ENCODE measurements at places on chromosomes 16 and 17. TPM values are rescaled to one million over a fixed set of nuclear protein-coding genes. Genes with fewer than 3 reads are reported as not detected.

- no peak for DNase-seq
Measured at GRCh38 chr17:37527249-37527851, 37.7 kb downstream of the DUSP14 start.

Gene TPSD1
- total RNA-seq, result not detected

Gene TMEM100
- total RNA-seq, result not detected

- DNase-seq, result no peak
Measured at GRCh38 chr16:83513008-83513755, 294.6 kb upstream of the HSBP1 start.

DNA sequence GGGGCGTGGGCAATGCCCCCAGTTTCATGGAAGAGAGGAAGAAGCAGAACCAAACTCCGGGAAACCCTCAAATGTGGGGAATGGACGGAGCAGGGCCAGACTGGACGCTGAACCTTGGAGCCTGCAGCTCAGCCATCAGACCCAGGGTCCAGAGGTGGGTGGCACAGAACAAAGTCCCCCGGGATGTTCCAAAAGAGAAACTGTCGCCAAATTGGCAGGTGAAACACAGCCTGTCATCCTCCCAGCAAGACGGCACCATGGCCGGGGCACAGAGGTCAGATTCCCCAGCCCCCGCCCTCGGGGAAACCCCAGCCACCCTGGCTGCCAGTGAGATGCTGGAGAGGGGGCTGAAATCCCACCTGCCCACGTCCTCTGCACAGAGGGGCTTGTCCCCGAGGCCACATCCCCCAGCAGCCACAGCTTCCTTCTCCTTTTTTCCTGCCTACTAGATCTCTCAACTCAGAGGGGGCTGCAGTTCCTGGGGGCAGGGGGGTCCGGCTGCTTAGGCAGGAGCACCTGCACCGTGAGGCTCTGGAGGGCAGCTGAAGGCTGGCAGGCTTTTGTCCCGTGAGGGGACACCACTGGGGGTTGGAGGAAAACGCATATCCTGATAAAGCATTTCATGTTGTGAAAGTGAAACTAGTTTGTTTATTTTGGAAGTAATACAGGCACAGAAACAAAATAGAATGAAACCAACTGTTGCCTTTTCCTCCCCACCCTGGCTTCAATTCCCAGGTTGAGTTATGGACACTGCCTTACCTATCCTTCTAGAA lies 1.2 kb upstream of the SECTM1 start:
- no peak for DNase-seq

Gene ZNF205
- total RNA-seq, result not detected

DNA sequence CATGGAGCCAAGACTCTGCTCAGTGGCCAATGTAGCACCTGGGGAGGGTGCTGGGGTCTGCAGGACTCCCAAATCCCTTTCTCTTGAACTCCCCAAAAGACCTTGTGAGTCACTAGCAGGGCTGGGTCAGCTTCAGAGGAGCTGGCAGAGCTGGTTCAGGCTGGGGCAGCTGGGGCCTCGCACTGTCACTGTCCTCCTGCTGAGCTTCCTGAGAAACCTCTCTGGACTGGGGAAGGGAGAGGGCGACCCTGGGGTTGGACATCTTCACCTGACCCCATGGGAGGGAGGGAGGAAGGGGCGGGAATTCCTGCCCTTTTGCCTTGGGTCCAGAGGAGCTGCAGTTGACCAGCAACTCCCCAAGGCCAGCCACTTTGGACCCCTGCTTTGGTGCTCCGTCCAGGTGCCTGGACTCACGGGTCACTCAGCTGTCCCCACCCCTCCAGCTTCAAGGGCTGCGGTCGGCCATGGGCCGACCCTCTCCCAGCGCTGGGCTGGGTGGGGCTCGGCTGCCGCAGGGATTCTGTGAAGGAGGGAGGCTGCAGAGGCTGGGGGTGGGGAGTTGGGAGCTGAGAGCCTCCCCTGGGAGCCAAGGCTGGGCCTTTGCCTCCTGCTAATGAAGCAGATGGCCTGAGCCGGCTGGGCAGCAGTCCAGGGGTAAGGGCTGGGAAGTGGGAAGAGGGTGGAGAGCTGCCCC lies 9.2 kb downstream of the FMNL1 start:
- no peak for DNase-seq

GRCh38 chr17:55282379-55282702 lies 17.6 kb downstream of the HLF start:
- no peak for DNase-seq

Gene GDPD3
- 14.3 TPM for total RNA-seq

Gene ADGRG3
- total RNA-seq, result not detected

Gene MYH1
- not detected for total RNA-seq

DNA sequence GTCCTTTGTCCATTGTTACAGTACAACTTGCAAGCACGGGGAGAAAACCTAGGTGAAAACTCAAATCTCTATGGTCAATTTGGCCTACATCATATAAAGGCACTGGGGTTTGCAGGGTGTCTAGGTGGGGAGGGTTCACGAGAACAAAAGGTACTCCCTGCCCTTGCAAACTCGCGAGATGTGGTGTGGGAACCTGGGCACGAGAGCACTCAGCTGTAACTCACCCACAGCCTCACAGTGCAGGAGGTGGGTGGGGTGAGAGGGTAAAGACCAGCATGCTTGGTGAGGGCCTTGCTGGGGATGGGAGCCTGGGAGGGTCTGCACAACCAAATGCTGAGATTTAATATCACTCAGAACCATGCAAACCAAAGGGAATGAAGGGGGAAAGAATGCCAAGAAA lies 18.4 kb upstream of the ZNF594 start:
- no peak for DNase-seq

GRCh38 chr16:4910828-4911227 lies 26.1 kb downstream of the PPL start:
- no peak for DNase-seq

Gene PPY
- total RNA-seq, result not detected

GRCh38 chr17:38569701-38570512 lies 35.8 kb downstream of the SRCIN1 start:
- no peak for DNase-seq

DNA sequence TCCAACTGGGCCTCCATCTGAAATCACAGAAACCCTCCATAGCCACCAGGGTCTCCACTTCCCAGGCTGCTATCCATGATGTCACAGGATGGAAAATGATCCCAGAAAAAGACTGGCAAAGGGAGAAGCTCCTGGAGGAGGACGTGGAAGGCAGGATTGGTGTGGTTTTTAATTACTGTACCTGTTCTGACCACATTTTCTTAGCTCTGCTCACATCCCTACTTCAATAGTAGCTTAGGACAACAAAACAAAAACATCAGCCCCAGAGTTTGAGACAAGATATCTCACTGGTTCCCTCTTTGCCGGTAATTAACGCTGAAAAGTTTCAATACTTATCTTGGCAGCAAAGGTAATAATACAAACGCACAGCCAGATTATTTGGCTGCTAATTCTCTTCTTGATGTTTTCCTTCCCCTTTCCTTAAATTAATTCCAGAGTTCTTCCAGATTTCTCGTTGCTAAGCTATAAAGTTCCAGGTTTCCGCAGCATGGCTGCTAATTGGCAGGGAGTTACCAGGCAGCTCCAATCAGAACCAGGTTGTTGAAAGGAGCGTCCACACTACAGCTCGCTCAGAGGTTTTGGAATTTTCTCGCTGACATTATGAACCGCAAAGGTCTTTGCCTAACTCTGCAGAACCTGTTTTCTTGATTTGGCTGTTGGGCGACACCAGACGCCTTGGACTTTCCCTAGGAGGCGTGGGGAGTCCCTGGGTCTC lies 263.4 kb downstream of the MRTFB start:
- DNase-seq, result no peak

DNA sequence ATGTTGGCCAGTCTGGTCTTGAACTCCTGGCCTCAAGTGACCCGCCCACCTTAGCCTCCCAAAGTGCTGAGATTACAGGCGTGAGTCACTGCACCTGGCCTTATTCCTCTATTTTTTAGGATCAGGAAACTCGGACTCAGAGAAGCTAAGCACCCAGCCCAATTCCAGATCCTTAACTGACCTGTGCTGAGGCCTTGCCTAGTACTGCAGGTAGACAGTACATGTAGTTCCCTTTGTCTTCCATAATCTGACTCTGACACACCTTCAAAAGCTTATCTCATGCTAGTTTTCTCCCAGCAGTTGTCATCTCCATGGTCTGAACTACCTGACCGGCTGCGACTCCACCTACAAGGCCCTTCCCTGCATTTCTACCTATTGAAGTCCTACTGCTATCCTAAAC lies 65.7 kb upstream of the AXIN2 start:
- DNase-seq, result no peak

Gene PRSS21
- total RNA-seq, result 5.6 TPM

GRCh38 chr17:46108550-46109110 lies 84.6 kb downstream of the KANSL1 start:
- no peak for DNase-seq

DNA sequence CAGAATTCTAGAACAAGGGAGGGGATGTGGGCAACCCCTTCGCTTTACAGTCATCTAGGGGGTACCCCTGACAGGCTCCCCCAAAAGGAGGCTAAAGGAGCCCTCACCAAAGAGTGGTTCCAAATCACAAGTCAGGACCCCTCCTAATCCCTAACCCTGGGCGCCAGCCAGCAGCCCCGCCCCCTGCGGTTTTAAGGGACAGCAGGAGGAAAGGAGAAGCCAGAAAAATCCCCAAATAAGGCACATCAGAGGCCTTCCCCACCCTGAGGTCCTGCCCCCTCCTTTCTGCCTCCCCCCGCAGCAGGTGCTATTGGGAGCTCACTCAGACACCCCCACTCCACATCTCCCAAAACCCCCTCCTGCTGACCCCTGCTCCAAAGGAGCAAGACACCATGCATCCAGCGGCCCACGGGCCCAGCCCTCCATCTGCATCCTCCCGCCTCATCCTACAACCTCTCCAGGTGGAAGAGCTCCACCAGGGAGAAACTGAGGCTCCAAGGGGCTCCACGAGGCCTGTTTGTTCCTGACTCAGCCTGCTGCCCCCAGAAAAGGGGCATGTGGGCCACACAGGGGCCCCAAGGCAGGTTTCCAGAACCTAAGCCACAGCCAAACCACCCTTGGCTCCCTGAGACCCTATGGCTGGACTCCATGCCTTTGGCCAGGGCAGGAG lies 93.5 kb downstream of the GOSR1 start:
- no peak for DNase-seq

DNA sequence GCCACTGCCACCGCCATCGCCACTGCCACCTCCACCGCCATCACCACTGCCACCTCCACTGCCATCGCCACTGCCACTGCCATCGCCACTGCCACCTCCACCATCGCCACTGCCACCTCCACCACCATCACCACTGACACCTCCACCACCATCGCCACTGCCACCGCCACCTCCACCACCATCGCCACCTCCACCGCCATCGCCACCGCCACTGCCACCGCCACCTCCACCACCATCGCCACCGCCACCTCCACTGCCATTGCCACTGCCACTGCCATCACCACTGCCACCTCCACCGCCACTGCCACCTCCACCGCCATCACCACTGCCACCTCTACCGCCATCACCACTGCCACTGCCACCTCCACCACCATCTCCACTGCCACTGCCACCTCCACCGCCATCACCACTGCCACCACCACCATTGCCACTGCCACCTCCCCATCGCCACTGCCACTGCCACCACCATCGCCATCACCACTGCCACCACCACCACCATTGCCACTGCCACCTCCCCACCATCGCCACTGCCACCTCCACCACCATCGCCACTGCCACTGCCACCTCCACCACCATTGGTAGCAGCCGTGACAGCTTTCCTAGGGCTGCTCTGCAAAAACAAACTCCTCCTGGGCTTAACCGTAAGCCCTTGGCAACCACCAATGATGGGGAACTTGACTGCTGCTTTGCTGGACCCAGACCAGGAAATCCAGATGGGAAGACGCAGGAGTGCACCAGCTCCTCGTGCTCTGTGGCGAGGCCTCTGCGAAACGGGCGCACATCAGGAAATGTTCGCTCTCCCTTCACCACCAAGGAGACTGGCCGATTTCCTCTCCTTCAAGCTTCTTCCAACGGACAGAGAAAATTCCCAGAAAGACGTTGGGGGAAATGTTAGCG lies 147.2 kb downstream of the RBFOX3 start:
- no peak for DNase-seq

GRCh38 chr17:17414341-17414805 lies 62.4 kb upstream of the MED9 start:
- no peak for DNase-seq

DNA sequence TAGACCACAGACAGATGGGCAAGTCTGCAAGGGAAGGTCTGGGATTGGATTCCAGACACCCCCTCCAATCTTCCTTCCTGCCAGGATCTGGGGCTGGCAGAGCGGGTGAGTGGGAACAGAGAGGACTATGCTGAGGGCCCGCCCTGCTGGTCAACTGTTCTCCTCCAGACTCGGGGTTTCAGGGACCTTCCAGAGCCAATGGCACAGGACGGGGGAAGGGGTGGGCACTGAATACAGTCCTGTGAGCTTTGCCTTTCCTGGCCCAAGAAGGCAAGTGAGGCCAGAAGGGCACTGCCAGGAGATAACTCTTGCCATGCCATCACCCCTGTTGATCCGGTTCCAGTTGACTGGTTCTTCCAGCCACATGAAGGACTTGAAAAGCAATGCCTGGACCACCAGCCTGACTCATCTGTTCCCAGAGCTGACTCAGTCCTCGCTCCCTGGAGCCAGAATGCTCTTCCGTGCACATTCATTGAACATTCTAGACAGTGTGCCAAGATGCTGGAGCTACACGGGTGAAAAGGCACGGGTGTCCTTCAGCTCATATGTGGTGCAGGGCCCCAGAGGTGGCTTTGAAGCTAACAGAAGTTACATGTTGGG lies 533 bp upstream of the MEFV start:
- no peak for DNase-seq

DNA sequence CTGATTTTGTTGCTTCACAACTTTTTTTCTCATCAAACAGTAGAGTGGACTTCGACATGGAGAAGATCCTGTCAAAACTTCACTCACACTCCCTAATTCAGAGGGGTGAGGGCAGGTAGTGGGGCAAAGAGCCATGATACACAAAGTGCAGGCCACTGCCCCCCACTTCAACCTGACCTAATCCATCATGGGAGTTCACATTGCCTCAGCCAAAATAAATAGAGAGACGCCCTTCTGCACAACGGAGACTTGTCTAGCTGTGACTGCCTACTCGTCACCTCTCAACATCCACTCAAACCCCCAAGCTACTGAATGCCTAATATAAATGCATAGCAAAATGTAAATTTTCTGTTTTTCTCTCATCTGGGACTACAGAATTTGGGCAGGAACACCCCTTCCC lies 213.2 kb downstream of the PMP22 start:
- DNase-seq, result no peak

- peak; percentile 54 for DNase-seq
Measured at GRCh38 chr17:68600067-68600930, 868 bp downstream of the FAM20A start.

- DNase-seq, result no peak
Measured at GRCh38 chr16:8808613-8809353, 11.1 kb downstream of the PMM2 start.

Gene SMIM36
- not detected for total RNA-seq

Gene MPDU1
- total RNA-seq, result 50.2 TPM

Gene IL21R
- 27.2 TPM for total RNA-seq

Gene SOX9
- total RNA-seq, result not detected

Gene SERPINF2
- 0.23 TPM for total RNA-seq

Gene CBX2
- total RNA-seq, result 9.2 TPM

- no peak for DNase-seq
Measured at GRCh38 chr17:68624381-68624780, 23.2 kb upstream of the FAM20A start.

Data from activated naive CD8-positive, alpha-beta T cell treated with anti-CD3 and anti-CD28 coated beads, Interleukin-2, amount 10 ng/mL, durations not matched to agents 7 days and 5 days (primary cell).